ENCODE measurements at places on chromosomes 2 and 18.

DNA sequence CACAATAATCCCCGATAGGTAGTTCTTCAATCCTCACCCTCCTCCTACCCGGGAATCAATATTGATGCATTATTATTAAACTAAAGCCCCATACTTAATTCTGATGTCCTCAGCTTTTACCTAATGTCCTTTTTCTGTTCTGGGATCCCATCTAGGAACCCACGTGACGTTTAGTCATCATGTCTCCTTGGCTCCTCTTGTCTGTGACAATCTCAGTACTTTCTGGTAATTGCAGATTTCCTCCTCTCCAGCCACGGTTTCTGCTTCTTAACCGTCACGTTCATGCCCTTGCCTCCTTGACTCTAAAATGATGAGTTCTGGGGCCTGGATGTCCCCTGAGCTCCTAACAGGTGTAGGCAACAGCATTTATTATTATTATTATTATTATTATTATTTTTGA lies 2.9 kb upstream of the DGKD start:
- DNase-seq, result no peak

- no peak for DNase-seq
Measured at GRCh38 chr2:223820549-223820948, 16.8 kb downstream of the AP1S3 start.

GRCh38 chr2:106038601-106039375 lies 155.3 kb downstream of the UXS1 start:
- DNase-seq, result no peak

DNA sequence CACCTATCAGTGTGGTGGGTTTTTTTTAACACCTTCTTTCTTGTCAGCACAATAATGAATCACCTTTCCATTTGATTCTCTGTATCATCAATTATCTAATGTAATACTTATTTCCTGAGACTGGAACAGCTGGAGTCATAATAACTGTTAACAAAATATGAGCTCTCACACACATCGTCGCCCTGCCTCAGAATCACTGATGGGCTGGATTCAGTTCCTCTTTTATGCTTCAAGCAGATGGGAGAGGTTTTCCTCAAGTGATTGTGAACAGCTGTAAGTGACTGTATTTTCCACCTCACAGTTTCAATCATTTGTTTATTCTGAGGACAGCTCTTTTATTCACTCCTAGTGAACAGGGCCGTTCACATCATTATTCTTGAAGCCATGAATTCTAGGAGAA lies 330.2 kb downstream of the DSC3 start:
- DNase-seq, result no peak

DNA sequence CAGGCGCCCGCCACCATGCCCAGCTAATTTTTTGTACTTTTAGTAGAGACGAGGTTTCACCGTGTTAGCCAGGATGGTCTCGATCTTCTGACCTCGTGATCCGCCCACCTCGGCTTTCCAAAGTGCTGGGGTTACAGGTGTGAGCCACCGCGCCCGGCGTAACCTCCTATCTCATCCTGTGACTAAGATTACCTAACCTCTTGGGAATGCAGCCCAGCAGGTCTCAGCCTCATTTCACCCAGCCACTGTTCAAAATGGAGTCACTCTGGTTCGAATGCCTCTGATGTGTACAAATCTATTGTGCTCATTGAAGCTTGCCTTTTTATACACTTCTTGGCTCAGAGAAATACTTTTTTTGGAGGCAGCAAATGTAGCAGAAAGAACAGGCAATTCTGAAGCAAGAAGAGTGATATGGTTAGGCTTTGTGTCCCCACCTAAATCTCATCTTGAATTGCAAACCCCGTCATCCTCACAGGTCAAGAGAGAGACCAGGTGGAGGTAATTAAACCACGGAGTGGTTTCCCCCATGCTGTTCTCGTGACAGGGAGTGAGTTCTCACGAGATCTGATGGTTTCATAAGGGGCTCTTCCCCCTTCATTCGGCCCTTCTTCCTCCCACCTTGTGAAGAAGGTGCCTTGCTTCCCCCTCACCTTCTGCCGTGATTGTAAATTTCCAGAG lies 60.6 kb downstream of the SLC4A3 start:
- no peak for DNase-seq

GRCh38 chr2:70668911-70669310 lies 99.1 kb downstream of the ADD2 start:
- DNase-seq, result no peak

DNA sequence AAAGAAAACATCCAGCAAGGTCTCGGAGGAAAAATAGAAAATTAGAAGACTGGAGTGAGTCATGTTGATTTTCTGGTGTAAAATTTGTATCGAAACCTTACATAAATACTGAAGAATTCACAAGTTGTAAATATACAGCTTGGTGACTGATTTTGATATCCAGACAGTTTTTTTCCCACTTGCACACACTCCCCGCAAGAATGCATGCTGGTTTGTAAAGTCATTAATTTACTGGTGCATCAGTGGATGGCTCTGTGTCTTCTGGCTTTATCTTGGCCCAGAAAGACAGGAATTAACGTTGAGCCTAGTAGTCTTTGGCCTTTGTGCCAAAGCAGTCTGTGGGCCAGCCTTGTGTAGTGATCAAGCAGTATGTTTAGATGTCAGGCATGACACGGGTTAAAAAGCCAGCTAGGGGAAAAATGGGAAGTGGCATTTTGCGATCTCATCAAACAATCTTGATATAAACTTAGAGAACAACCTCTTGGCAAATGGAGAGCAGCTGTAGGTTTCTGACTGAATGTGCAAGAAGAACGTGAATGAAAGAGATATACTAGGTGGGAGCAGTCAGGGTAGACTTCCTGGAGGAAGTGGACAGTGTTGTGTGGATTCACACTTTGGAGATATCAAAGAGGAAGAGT lies 22.7 kb upstream of the CASP8 start:
- DNase-seq, result no peak

DNA sequence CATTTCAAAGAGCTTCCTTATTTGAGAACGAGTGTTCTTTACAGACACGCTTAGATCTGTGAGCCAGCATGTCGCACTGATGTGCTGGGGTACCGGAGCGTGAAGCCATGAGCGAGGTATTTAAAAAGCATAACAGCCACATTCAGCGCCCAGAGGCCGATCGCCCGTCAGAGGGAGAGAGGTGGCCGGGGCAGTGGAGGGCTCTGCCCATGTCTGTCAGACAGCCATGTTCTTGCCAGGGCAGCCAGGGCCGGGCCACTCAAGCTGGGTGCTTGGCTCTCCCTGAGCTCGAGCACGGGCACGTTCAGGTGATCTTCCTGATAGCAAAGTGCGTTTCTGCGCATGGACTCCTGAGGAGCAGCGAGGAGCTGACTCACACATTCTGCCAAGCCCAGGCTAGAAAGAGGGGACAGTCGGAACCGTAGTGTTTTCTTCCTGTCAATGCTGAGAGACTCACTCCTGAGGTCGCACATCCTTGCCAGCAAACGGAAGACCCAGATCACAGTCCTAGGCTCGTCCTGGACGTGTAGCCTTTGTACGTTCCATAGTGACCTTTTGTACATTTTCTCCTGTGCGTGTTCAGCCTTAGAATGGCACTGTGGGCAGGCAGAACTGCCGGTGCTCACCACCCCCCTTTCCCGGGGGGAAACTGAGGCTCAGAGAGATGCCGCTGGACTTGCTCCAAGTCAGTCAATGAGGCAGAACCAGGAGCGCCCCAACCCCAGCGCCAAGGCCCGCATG lies 100.7 kb downstream of the NFATC1 start:
- no peak for DNase-seq

GRCh38 chr2:158943973-158944372 lies 24.5 kb upstream of the TANC1 start:
- no peak for DNase-seq

DNA sequence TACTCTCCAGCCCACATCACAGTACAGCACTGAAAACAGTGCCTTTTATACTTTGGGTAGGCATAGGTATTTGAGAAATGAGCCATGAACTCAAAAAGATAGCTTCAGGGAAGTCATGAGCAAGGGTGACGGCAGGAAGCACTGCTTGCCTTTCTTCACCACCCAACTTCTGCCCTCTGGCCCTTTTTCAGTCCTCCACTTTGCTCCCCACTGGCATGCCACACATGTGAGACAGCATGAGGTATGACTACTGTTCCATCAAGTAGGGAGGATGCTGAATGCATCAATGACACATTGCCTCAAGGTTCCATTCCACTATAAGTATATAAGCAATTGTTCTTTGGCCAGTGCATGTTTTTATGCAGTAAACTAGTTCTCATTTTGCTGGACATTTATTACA lies 373.0 kb downstream of the NRXN1 start:
- DNase-seq, result no peak

- no peak for DNase-seq
Measured at GRCh38 chr2:136234261-136234660, 116.3 kb upstream of the CXCR4 start.

GRCh38 chr2:74864728-74865722 lies 31.1 kb downstream of the HK2 start:
- DNase-seq, result no peak

- no peak for DNase-seq
Measured at GRCh38 chr2:205171261-205171940, 510.9 kb upstream of the NRP2 start.

GRCh38 chr2:223604231-223604630 lies 2.1 kb upstream of the SCG2 start:
- DNase-seq, result no peak

- no peak for DNase-seq
Measured at GRCh38 chr2:70369082-70369481, 67.2 kb upstream of the FAM136A start.

DNA sequence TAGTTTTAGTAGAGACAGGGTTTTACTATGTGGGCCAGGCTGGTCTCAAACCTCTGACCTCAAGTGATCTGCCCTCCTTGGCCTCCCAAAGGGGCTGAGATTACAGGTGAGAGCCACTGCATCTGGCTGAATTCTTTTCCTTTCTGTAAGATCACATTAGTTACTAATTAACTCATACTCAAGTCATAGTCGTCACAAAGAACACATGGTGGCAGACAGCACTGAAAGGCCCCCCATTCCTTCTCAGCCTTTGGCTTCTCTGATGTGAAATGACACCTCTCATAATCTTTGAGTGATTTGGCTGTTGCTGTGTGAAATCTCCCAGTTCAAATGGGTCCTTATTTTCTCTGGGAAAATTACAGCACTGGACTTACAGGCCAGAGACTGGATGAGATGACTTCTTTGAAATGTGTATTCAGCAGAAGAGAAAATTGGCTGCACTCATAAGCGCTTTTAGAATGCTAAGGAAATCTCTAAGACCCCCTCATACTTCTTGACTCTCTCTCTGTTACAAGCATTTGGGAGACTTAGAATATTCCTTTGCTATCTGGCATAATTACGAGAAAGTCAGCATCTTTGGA lies 764.8 kb downstream of the RNF144A start:
- no peak for DNase-seq

DNA sequence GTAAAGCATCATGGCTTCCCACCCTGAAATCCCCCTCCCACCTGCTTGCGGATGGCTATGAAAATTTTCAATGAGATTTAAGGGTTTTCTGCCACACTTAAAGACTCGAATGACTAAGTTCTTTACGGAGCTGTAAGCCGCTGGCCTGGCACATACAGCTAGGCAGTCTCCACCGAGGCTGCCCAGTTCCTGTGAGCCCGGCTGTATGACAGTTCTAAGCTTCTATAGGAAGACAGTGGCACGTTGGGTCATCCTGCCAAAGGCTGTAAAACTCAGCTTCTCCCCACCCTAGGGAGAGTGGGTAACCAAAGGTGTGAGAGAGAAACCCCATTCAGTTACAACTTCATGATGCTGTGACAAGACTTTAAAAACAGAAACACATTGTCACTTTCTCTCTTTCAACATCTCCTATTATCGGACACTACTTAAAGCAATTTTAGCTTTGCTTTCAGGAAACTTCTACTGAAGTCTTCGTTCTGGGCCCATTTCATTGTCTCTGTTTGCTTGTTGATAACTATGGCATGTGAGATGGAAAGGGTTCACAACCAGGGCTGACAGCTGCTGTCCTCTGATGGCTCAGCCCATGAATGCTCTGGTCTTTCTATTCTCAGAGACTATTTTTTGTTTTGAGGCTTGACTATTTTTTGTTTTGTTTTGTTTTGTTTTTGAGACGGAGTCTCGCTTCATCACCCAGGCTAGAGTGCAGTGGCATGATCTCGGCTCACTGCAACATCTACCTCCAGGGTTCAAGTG lies 7.1 kb downstream of the CASP8 start:
- no peak for DNase-seq

DNA sequence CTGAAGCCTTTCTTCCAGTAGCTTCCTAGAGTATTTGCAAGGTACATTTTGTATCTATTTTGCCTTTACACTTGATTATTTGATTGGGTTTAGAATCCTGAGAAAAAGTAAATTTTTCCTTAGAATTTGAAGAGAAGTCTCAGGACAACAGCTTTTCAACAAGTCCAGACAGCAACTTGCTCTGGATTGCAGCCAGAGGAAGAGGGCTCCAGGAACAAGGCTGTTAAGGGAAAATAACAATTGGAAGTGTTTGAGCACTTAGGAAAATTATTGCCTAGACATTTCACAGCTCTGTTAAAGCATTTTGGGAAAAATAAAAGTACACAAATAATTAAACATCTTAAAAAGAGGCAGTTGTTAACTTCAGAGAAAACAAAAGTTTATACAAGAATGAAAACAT lies 58.3 kb upstream of the RAPGEF4 start:
- peak; percentile 50 for DNase-seq

DNA sequence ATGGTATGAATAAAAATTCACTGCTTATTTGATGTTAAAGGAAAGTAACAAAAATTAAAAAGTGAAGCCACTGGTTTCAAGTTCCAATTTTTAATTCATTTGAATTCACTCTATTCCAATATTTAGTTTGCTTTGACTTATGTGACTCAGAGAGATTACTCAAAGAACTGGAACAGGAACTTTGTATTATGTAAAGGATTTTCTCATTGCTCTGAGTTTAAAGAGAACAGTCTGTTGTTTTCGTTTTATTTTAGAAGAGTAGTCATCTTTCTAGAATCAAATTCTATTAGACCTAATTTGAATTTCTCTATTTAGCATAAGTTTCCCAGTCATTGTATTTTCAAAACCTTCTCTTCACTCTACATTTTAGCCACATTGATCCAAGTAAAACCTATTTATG lies 300.1 kb upstream of the SLC8A1 start:
- no peak for DNase-seq

GRCh38 chr2:204505946-204506345 lies 39.3 kb upstream of the PARD3B start:
- DNase-seq, result no peak

- DNase-seq, result no peak
Measured at GRCh38 chr2:233572468-233572867, 5.9 kb upstream of the USP40 start.

DNA sequence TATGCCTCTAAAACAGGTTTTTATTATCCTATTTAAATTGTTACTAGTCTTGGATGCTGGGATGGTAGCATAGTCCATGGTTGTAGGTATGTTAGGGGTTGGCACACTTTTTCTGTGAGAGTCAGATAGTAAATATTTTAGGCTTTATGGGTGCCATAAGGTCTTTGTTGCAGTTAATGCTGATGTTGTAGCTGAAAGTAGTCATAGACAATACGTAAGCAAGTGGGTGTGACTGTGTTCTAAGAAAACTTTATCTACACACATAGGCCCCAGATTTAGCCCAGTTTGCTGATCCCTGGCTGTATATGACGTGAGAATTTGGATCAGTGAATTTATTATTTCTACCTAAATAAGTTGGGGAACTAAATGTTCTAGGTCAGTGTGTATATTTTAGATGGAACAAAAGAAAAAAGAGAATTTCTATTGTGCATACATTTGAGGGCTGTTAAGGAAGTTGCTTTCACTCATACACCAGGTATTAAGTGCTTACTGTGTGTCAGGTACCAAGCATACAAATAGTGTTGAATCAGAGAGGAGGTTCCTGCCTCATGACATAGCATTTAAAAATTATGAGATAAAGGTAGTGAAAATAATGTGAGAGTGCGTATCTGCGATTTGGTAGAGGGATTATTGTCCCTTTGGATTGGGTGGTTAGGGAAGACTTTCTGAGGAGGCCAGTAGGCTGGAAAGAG lies 39.4 kb downstream of the AGFG1 start:
- no peak for DNase-seq

Measured in NCI-H1105 treated with DMSO at 0.1 percent for 48 hours (cell line).